ENCODE measurements at places on chromosomes 3 and 15. TPM values are rescaled to one million over a fixed set of nuclear protein-coding genes. Genes with fewer than 3 reads are reported as not detected.

The EPHB3 gene
- not detected for total RNA-seq

GRCh38 chr15:85010386-85011159 lies 28.9 kb downstream of the PDE8A start:
- DNase-seq = no peak

DNA sequence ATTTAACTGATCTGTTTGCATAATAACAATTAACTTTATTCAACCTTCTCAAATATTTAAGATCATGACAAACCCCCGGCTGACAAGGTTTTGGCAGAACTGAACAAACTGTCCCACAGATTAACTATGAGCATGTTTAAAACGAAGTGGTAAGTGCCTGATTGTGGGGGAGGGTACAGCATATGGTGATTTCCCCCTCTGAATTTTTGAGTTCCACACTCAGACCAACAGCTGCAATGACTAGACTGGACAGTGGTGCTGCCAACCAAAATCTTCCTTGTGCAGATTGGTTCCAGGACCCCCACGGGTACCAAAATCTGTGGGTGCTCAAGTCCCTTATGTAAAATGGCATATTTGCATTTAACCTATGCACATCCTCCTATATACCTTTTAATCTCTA lies 449.5 kb downstream of the SHQ1 start:
- no peak for DNase-seq

DNA sequence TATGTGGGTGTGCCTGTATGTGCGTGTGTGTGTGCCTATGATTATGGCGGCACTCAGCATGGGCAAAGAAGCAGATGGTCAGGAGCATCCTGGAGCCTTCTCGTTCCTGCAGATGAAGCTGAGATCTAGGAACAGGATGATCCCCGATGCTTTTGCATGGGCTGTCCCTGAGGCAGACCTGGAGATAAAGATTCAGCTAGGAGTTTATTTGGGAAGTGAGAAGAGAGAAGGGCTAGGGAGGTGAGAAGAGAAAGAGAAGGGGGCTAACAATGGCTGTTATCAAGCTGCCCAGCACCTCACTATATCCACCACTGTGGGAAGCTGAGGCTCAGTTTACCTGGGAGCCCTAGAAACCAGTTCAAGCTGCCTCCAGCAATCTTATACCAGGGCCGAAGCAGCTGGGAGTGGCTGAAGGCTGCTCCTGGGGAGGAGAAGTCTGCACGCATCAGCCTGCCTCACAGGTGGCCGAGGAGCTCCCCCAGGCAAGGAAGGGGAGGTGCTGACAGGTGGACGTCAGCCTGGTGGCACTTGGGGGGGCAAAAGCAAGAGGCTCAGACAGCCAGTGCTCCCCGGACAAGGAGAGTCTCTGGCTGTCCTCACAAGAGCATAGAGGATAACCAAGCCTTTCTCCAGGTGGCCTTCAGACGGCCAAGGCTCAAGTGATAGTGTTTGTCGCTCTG lies 94.0 kb upstream of the IQSEC1 start:
- no peak for DNase-seq

DNA sequence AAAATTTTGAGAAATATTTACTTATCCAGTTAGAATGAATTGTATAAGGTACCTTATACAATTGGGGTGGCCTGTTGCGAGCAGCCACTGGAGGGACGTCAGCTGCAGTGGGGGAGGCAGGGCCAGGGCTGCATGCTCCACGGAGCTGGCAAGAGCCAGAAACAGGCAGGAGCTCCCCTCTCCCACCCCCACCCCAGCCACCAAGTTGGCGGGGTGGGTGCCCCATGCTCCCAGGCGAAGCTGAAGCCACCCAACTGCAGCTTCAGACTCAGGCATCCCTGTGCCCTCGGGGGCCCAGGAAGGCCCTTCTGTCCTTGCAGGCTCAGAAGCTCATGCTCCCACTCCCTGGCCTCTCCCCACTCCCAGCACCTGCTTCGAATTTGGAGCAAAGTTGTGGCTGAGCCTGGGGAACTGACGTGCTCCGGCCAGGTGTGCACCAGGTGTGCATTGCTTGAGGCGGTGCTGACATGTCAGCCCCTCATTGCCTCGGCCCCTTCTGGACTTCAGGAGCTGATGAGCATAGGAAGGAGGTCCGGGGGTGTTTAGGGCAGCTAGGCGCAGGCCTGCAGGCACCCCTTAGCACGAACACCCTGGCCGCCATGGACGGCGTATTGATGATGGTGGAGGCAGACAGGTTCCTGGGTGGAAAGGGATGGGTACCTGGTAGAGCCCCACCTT lies 743.8 kb upstream of the GBE1 start:
- DNase-seq = no peak

GRCh38 chr3:58241306-58242044 lies 3.9 kb downstream of the ABHD6 start:
- no peak for DNase-seq

DNA sequence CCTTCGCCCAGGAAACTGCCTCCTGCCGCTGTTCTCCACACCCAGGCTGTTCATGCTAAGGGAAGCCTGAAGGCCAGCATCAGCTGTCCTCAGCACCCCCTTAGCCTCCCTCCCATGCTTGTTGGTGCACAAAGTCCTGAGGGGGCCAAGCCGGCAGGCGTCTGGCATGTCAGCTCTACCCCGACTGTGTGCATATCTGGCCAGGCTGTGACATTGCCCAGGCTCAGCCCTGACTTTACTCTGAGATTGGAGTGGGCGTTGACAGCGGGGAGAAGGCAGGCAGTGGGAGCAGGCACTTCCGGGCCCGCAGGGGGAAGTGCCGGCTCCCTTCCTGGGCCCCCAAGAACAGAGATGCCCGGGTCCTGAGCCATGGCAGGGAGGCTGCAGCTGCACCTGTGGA lies 492.2 kb downstream of the AGBL1 start:
- DNase-seq = no peak

DNA sequence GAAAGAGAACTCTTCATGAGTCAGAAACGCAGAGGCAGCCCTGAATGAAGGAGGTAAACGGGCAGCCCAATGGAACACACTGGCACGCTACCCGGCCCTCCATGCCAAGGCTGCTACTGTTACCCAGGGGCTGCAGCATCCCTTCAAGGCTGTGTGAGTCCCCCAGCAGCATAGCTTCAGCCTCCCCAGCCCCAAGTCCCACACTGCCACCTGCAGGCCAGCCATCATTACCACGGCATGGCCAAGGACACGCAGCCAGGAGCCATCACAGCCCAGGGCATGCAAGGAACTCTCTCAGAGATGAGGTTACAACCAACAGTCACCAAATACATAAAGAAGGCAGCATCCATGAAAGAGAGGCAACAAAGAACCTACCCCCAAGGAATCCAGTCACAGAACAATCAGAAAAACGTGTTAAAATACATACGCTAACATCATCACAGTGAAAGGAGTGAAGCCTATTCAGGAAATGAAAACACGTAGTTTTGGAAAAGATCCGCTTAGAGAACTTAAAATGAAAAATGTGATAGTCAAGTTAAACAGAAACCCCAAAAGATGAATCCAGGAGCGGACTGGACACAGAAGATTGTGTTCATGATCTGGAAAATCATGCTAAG lies 22.4 kb downstream of the PLA2G4F start:
- DNase-seq = peak; percentile 77

- no peak for DNase-seq
Measured at GRCh38 chr3:12489832-12490231, 5.6 kb downstream of the TSEN2 start.

DNA sequence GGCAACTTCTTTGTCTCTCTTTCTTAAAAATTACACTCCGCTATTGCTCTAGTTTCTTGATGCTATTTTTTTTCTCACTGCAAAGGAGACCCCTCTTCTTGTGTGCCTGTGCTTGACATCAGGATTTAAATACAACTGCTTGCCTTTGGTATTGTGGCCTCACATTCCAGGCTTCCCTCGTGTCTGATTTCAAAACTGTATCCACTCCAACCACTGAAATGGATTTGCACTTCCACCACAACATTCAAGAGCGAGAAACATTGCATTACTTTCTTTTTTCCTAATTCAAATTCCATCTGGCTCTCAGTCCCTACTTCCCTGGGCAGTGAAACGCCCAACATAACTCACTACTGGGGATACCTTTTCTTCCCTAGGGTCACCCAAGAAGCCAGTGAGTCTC lies 50.4 kb upstream of the PXYLP1 start:
- no peak for DNase-seq

- no peak for DNase-seq
Measured at GRCh38 chr15:80798911-80799310, 19.7 kb downstream of the CEMIP start.

GRCh38 chr15:35437157-35437556 lies 108.8 kb downstream of the DPH6 start:
- no peak for DNase-seq

GRCh38 chr15:35107122-35107521 lies 22.0 kb upstream of the NANOGP8 start:
- no peak for DNase-seq

Measured in activated CD8-positive, alpha-beta memory T cell treated with anti-CD3 and anti-CD28 coated beads, Interleukin-2, amount 10 ng/mL, durations not matched to agents 7 days and 5 days (primary cell).